ENCODE measurements at places on chromosomes 3 and 15.

DNA sequence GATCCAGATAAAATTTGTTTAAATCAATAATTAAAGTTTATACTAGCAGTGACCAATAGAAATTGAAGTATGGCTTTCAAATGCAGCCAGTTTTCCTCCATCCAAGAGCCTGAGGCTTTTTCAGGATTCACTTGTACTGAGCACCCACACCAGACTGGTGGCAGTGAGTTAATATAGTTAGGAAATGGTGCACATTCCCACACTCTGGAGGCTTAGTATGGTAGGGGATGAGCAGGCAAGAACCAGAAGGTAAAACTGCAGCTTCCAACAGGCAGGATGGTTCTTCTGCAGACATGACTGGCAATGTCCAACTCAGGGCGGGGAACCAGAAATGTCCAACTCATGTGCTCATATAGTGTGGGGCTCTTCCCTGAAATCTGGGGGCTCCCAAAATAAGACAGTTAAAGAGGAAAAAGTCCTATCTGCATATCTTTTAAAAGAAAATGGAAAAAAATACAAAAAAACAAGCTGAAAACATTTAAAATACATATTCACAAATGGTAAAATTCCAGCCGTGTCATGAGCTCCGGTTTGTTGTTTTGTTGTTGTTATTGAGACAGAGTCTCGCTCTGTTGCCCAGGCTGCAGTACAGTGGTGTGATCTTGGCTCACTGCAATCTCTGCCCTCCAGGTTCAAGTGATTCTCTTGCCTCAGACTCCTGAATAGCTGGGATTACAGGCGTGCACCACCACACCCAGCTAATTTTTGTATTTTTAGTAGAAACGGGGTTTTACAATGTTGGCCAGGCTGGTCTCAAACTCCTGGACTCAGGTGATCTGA lies 18.4 kb upstream of the ZNF445 start:
- no peak for DNase-seq

DNA sequence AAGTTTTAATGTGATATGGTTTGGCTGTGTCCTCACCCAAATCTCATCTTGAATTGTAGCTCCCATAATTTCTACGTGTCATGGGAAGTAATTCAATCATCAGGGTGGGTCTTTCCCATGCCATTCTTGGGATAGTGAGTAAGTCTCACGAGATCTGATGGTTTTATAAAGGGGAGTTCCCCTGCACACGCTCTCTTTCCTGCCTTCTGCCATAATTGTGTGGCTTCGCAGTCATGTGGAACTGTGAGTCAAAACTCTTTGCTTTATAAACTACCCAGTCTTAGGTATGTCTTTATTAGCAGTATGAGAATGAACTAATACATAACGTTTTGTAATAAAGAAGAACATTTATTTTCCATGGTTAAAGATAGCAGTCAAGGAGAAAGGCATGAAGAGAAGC lies 39.2 kb upstream of the GOLIM4 start:
- no peak for DNase-seq

DNA sequence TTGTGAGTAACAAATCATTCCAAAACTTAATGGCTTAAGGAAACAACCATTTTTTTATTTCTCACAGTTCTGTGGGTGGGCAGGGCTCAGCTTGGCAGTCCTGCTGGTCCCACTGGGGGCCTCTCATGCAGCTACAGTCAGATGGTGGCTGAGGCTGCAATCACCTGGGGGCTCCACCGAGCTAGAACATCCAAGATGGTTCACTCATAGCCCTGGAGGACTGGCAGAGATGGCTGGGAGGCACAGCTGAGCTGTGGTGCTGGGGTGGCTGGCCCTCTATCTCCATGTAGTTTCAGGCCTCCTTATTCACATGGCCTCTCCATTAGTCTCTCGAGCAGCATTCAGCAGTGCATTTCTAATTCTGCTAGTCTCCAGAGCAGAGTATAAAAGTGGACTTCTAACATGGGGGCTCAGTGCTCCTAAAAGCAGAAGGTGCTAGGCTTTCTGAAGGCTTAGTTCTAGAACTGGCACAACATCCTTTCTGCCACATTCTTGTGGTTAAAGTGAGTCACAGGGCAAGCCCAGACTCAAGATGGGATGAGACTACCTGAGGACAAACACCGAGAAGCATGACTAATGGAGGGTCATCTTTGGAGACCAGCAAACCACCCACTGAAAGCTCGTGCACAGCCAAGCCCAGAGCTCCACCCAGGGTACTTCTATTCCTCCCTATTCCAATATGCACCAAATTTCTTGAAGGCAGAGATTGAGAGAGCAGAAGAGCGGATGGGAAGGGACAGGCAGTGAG lies 6.3 kb downstream of the CAV3 start:
- no peak for DNase-seq

DNA sequence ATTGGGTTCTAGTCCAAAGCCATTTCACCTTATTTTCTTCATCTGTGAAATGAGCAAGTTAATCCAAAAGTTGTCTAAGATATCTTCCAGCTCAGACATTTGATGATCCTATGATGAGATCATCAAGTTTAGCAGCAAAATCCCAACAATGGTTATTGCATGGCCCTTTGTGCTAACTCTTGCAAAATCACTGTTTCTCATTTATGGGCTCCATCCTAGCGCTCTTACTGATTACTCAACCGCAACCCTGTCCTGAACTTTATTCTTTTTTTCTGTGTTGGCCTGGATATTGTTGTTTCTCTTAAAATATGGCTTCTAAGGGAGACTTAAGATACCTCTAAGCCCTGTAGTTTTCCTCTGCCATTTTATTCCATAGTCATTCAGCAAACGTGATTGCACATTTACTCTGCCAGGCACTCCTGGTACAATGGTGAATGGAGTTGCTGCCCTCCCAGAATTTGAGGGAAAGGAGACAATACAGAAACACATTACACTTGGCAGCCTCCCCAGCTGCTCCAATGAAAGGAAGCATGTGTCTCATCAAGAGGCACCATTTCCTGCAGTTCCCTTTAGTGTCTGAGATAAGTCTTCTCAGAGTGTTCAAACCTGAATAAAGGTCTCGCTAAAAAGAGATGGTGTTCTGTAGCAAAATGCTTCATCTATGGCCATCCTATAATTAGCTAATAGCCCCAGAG lies 4.4 kb downstream of the GXYLT2 start:
- DNase-seq, result no peak

DNA sequence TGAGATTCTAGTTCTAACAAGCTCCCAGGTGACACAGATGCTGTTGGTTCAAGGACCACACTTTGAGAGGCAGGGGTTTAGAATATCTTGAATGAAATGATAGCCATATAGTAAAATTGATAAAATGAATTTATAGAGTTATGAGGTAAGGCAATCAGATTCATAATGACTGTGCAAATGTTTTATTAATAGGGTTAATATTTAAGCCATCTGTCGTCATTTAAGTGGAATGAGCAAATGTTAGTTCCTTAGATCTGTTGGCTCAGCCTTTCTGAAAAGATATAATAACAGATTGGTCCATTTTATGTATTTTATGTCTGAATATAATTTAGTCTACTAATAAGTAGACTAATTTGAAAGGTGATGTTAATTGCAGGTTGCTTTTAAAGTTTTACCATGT lies 12.9 kb downstream of the REC114 start:
- no peak for DNase-seq

- no peak for DNase-seq
These were observed 390.2 kb downstream of the NR2F2 start for GRCh38 chr15:96720656-96721055.

- DNase-seq, result no peak
These were observed 222.1 kb downstream of the THSD4 start for GRCh38 chr15:71337197-71337845.

- DNase-seq, result no peak
These were observed 1.7 kb downstream of the IP6K2 start for GRCh38 chr3:48715174-48715800.

DNA sequence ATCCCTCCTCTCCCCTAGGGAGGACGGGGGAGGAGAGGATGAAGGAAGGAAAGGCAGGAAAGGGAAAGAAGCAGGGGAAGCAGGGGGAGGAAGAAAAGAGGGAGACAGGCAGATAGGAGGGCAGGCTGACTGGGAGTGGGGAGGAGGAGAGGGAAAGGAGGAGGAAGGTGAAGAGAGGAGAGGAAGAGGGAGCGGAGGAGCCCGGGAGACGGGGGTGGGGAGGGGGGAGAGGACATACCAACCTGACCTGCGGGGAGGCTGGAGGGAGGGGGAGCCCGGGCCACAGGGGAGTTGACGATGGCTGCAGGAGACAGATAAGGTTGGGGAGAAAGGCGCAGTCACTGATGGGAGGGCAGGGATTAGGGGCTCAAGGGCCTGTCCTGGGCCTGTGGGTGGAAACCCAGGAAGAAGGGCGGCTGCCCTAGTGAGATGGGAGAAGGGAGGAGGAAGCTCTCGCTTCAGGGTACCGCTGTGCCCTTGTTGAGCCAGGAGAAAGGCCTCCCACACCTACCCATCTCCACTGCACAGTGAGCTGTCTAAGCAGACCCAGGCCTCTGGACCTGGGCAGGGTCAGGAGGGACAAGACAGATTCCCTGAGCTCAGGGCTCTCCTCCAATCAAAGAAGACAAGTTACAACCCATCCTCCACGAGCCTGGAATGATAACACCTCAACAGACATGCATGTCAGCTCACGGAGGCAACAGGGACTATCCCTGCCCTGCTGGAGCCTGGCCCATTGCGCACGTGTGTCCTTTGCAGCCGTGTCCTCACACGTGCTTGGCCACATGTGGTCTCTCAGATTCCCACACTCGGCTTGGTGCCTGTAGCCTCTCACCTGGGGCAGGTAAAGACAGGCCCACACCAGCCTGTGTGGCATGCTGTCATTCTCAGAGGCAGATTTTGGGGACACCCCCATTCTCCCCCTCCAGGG lies 27.9 kb downstream of the C3orf18 start:
- DNase-seq, result no peak

DNA sequence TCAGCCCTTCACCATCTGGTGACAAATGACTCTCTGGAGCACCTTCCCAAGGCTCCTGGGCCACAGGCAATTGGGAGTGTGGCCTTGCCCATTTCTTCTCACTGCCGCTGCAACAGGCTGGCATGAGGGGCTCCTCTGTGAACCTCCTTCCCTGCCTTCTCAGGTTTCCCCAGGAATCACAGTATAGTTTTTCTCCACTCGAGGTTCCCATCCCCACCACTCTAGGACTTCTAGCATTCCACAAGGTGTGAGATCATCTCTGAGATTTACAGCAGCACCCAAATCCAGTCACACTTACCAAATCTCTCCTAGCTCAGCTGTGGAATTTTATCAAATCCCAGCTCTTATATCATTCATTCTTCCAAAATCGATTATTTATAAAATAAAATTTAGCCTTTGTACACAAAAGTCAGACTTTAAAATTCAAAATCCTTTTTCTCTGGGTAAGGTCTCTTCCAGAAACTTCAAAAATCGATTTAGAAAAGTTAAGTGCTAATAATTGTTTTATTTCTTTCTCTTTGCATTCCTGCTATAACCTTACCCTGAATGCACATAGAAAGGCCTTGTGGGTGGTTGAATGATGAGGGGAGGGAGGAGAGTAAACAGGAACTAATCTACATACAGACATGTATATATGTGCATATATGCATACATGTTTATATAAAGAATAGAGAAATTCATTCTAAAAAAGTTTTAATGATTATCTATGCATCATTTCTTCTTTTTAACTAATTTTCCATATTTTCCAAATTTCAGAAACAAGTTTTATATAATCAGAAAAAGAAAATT lies 18.9 kb upstream of the ATP13A4 start:
- DNase-seq, result no peak

DNA sequence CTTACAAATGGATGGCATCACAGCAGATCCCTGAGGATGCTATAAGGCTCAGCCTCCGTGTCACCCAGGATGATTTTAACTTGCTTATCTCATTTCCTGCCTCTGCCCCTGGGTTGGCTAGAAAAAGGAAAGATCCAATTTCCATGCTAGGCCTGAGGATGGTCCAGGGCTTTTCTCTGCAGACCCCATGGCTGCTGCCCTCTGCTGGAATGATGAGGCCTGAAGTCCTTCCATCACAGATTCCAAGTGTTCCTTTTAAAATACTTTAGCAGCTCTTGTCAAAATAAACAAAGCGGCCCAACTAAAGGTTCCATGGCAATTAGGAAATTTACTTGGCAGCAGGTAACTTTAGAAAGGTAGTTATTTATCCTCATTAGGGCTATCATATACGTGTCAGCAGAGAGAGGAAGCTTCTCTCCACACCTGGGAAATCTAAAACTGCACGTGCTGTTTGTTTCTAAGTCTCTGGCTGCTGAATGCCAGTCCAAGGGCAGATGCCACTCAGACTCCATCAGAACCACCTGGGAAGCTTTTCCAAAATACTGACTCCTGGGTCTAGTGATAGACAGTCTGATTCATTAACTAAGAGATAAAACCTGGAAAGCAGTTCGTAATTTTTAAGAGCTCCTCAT lies 401.9 kb upstream of the IL12A start:
- DNase-seq, result no peak

DNA sequence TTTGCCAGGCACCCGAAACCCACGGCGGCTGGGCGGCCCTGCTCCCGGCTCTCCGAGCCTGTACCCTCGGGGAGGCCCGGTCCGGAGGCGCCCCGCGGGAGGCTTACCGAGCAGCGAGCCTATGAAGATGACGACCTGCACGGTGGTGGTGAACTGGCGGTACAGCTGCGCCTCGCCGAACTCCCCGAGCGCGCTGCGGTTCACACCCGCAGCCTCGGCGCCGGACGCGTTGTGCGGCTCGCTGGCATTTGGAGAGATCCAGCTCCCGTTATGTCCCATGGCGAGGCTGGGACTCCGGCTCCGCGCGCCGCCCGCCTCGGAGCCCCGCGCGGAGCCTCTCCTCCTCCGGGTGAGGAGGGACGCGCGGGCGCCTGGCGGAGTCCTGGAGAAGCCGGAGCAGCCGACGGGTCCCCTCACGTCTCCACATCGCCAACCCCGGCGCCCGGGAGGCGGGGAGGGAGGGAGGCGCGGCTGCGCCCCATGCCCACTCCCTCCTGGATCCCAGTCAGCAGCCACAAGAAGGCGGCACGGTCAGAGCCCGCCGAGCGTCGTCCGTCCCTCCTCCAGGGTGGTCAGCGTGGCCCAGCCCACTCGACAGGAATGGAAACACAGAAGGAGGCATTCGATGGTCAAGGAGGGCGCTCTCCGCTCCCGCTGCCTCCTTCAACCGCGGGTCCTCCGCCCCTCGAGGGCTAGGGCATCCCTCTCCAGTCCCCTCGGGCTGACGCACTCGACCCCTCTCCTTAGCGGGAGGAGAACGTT lies at the start of gene GPR176:
Gene GPR176, minus strand, starts transcription at position 519 of the 762 bp plus-strand sequence. Its CDS starts 240 bp downstream, at position 279.
- no peak for DNase-seq

DNA sequence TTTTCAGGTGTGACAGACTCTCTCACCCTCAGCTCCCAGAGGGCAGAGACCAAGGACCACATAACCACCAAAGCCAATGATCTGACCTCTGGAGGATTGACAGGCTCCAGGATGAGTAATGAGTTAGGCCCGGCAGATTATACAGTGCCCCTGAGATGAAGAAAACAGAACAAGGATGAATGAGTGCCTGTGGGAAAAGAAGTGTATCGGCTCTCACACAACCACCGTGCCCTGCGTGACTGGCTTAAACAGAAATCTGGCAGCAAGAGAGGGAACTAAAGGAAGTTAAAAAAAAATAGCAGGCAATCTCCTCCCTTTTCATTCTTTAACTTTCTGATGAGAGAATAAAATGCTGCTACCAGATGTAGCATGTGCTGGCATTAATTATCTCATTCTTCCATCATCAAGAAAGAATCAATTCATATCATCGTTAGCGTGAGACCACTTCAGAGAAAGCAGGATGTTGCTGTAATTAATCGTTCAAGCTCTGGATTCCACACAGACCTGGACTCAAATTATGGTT lies 227.5 kb upstream of the COL8A1 start:
- no peak for DNase-seq
